Mesothelial cell of epicardium (in vitro differentiated cells): ENCODE measurements at places on chromosomes 6 and 20. TPM values are rescaled to one million over a fixed set of nuclear protein-coding genes. Genes with fewer than 3 reads are reported as not detected.

DNAH8 gene
- 0.02 to 0.25 TPM in 2 of 3 replicates, not detected in the other for total RNA-seq

CDK5RAP1 gene
- 38.7 to 41.0 TPM (median 39.8 TPM) in 3 replicates for total RNA-seq

GRCh38 chr6:82619573-82619972 is 256.0 kb downstream of the TPBG start:
- no peak overlapping the region for H3K4me3 ChIP-seq
- H3K4me1 ChIP-seq: peaks cover 9% of the 10 kb centered on the region
- H3K27me3 ChIP-seq: no peaks in the 10 kb centered on the region
- no peak overlapping the region for H3K27ac ChIP-seq

RCAN2 gene
- 3.6 to 4.0 TPM (median 3.9 TPM) in 3 replicates for total RNA-seq

DNA sequence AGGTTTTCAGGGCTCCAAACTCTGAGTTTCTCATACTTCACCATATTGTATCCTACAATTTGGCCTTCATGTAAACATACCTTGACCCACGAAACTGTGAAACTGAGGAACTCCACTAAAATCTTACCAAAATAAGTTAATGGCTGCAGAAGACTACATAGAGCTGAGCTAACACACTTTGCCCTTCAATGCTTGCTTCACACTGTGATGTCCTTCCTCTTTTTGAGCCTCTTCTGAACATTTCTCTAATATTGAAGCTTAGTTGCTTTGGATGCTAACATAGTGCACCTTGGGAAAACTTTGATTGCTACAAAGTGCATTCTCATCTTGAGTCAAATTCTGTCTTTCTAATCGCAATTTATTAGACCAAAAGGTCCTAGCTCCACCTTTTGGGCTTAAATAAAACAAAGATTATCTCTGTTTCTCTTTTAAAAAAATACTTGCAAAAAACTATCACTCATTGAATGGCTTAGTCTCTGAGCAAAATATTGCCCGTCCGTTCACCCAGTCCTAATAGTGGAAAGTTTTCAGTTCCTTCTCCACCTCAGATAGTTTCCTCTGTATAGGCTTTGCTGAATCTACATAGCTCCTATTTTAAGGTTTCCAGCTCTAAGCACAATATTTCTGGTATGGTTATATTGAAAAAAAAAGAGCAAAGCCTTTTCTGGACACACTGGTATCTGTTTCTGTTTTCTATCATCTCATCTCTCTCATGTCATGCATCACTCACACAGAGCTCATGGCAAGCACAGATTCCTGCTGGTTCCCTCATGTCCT is 494.6 kb downstream of the RFPL4B start:
- peaks cover 22% of the 10 kb centered on the region for H3K4me1 ChIP-seq
- no peaks in the 10 kb centered on the region for H3K27me3 ChIP-seq
- DNase-seq: no peak
- H3K27ac ChIP-seq: no peak overlapping the region
- no peak overlapping the region for H3K4me3 ChIP-seq

- H3K4me1 ChIP-seq: peaks cover 46% of the 10 kb centered on the region
- no peaks in the 10 kb centered on the region for H3K36me3 ChIP-seq
- H3K27me3 ChIP-seq: no peaks in the 10 kb centered on the region
- no peak for DNase-seq
These were observed 107.0 kb downstream of the POPDC3 start for GRCh38 chr6:105072798-105073199.

DNA sequence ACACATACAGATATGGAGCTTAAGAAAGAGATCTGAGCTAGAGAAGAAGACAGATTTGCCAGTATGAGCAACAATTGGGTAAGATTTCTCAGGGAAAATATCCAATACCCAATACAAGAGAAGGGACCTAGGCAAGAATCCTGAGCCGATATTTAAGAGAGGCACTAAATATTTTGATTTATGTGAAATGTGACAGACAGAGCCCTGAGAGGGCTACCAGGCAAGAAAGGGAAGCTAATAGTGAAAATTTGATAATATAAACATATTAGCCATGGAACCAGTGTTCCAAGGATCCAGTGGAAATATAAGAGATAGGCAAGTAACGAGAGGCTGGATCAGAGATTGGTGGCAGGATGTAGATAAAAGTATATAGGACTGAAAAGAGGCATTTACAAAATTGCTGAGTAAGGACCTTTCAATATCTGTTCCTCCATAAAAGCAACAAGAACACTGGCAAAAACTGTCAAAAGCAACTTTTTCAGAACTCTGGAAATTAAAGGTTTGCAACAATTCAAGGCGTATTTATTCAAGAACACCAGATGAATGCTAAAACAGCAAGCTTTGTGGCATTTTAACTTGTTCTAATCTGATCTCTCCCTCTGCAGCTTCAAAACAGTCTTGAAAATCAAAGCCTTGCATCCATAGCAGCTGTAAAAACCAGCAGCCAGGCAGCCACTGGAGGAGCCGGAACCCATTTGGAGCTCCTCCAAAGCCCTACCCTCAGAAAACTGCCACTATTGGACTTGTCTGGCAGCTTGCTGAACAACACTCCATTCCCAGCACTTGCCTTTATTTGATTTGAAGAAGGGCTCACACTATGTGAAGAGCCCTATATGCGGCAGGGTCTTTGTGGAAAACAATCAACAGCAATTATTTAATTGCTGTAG is 58.8 kb downstream of the REV3L start:
- DNase-seq: no peak
- no peak overlapping the region for H3K27ac ChIP-seq
- no peaks in the 10 kb centered on the region for H3K27me3 ChIP-seq
- peaks cover 9% of the 10 kb centered on the region for H3K4me1 ChIP-seq
- peaks cover 49% of the 10 kb centered on the region for H3K36me3 ChIP-seq

DNA sequence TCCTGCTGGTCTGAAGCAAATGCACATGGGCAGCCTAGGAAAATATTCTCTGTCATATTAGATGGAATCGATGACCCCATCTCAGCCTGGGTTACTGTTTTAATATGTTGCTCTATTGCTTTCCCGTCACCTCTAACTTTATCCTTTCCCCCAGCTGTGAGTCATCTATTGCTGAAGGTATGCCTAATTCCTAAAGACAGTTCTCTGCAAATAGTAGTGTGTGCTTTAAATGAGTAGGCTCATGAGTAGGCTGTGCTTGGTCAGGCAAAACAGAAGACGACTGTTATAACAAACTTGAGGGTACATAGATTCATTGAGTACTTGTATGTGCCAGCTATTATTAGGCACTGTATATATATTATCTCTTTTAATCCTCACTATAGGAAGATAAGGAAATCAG is 47.2 kb downstream of the CTNNBL1 start:
- H3K36me3 ChIP-seq: peaks cover 27% of the 10 kb centered on the region
- no peak for DNase-seq
- H3K4me3 ChIP-seq: no peak overlapping the region
- no peak overlapping the region for H3K27ac ChIP-seq

PLCB4 gene
- total RNA-seq: 14.0 to 15.6 TPM (median 15.1 TPM) in 3 replicates

- H3K27ac ChIP-seq: no peak overlapping the region
- no peaks in the 10 kb centered on the region for H3K36me3 ChIP-seq
- H3K4me1 ChIP-seq: peaks cover 12% of the 10 kb centered on the region
- peak overlapping the region; percentile 91 for H3K4me3 ChIP-seq
- DNase-seq: no peak
- peaks cover 56% of the 10 kb centered on the region for H3K27me3 ChIP-seq
These were observed 1.3 kb downstream of the DUSP15 start for GRCh38 chr20:31868853-31869672.

PPIL6 gene
- total RNA-seq: 2.9 to 4.8 TPM (median 4.8 TPM) in 3 replicates
